Natural killer cell (primary cell): ENCODE measurements at places on chromosomes 7 and 10.

GRCh38 chr7:127890726-127891125, 140.5 kb downstream of the LRRC4 start:
- no peak for DNase-seq

- DNase-seq = no peak
Observed at GRCh38 chr7:123348690-123349089, 148.9 kb upstream of the SLC13A1 start.

DNA sequence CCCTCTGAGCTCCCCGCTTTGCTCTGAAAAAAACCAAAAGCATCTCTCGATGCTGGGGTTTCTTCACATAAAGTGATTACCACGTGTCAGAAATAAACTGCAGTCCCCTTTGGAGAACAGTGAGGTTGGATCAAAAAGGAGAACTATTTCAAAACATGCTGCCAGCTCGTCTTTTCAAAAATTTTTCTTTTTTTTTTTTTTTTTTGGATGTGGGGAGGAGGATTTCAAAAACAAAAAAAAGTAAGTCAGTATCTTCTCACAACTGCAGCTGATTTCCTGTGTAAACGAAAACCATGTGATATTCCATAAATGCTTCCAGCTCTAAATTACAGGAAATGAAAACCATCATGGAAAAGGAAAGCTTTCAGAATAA, 155.0 kb upstream of the LYZL2 start:
- DNase-seq = no peak

GRCh38 chr10:124160943-124161582, 67.7 kb upstream of the CHST15 start:
- DNase-seq = no peak

DNA sequence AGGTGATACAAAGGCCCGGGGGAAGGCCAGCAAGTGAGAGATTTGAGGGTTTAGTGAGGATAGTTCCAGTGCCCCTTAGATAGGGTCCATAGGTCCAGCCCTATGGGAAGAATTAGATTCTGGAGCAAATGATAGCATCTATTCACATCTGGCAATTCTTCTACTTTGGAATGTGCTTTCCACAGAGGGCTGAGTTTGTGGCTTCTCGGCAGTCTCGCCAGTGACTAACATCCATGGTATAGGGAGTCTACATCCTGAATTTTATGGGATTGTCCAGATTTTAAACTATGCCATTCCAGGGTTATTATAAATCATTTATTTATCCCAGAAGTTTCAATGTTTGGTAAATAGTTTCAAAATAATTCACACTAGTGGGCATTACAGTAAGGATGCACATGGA, 207.3 kb upstream of the ADO start:
- no peak for DNase-seq

DNA sequence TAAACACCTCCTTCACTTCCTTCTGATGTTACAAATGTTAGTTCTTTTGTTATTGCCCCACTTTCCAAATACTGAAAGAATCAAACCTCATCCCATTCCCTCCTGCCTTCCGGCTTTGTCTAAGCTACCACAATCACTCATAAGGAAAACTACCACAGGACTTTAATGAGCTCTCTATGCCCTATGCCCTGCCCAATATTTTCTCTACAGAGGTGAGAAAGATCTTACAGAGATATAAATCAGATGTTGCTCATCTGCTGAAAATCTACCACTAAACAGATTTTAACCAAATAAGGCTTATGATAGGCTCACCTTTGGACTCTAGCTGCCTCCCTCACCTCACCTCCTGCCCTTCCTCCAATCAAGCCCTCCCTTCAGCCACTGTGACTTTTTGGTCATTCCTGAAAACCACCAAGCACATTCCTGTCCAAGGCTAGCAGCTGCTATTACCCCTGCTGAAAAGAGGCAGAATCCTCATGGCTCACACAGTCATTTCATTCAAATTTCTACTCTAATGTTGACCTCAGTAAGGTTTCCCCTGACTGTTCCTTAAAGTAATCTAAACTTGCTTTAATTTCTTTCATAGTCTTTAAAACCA, 7.7 kb downstream of the ZNF33B start:
- DNase-seq = no peak

- DNase-seq = no peak
Observed at GRCh38 chr7:16940776-16941175, 59.0 kb upstream of the AGR3 start.

- no peak for DNase-seq
Observed at GRCh38 chr10:43867667-43868565, 219.2 kb upstream of the ZNF32 start.

DNA sequence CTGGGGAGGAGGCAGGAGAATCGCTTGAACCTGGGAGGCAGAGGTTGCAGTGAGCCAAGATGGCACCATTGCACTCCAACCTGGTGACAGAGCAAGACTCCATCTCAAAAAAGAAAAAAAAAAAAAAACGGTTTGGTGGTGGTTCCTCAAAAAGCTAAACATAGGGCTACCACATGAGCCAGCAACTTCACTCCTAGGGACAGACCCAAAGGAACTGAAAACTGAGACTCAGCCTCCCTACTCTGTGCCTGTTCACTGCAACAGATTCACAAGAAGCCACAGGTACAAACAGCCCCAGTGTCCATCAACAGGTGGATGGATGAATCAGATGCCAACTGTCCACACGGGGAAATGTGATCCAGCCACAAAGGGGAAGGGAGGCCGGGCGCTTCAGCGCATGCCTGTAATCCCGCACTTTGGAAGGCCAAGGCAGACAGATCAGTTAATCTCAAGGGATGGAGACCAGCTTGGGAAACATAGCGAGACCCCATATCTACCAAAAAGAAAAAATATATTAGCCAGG, 79.1 kb upstream of the TNRC18 start:
- DNase-seq = no peak
